Panc1 (cell line): ENCODE measurements at places on chromosomes 3 and 15. TPM values are rescaled to one million over a fixed set of nuclear protein-coding genes. Genes with fewer than 3 reads are reported as not detected.

Gene ZNF592
- 34.2 TPM for total RNA-seq

DNA sequence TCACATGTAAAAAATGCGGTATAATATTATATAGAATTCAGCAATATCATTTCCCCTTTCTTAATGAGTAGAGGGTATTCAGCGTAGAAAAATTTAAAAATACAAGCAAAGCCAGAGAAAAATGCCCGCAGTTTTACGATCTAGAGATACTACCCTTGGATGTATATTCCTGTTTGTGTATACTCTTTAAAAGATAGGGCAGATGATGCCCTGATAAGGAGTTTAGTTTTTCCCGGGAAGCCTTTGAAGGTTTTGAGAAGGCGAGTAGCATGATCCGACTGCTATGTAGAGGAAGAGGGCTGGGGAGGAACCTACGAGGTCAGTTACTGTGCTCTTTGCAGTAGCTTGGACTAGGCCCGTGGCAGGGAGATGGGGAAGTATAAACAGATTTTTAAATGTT, 1.2 kb downstream of the YEATS2 start:
- no peak for DNase-seq

DNA sequence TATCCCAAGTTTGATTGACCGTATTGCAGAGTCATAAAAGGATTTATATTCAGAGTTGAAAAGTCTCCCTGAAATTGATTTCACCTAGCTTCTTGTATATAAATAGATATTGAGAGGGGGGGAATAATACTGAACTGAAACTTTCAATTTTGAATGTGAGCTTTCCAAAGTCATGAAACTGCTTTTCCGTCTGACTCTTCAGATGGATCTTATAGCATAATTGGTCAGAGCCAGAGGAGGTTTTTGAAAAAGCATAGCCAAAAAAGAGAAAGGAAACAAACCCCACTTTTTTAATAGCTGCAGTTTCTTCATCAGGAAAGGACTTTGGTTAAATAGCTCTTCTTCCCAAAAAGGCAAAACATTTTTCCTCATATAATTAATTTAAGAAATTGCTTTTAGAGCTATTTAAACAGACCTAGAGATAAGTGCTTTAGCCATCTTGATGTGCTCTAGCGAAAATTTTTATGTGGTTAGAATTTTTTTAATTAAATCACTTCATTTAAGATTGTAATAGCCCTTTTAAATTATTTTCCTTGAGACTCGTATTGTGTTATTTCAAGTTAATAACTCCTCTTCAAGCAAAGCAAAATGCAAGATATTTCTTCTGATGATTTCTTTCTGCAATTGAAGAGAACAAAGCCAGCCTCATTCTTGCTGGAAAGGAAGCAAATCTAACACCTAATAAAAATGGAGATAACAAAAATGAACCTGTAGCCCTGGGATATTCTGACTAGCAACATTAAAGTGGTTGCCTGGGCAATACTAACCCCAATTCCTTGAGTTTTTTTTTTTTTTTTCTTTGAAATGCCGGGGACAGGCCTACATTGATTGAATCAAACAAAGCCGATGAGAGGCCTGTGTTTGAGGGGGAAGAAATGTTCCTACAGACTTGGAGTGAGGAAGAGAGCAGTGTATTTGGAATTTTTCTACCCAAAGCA, 173.6 kb downstream of the PTPRG start:
- no peak for DNase-seq

Gene PP2D1
- total RNA-seq = not detected

DNA sequence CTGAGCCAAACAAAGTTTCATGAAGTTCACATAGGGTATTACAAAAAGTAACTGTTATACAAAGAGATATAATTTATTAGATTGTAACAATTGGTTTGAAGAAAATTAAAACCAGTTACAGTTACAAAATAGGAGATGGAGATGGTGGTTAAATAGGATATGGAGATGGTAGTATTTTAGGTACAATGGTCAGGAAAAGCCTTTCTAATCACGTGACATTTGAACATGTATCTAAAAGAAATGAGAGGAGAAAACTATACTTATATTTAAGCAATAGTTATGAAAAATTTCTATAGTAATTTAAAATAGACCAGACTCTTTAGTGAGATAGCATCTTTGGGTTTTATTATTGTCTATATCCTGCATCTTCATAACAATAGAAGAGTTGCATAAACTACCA, 312.9 kb downstream of the RBMS3 start:
- no peak for DNase-seq

Gene SCN5A
- total RNA-seq = 0.69 TPM

Gene FILIP1L
- 3.2 TPM for total RNA-seq

DNA sequence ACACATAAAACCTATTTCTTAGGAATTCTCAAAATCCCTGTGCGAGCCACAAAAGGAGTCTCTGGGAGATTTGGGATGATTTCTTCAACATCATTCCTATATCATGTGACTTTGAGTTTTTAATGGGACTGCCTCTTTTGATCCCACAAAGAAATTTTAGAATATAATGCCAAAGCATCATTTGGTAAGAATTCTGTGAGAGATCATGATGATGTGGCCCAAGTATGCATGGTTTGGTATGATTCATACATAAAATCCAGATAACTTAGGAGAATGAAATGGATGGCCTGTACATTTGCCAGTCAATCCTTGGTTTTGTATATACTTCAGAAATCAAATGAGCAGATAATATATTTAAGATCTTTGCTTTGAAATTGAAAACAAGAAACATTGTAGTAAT, 61.3 kb downstream of the UBE2E2 start:
- DNase-seq = no peak

DNA sequence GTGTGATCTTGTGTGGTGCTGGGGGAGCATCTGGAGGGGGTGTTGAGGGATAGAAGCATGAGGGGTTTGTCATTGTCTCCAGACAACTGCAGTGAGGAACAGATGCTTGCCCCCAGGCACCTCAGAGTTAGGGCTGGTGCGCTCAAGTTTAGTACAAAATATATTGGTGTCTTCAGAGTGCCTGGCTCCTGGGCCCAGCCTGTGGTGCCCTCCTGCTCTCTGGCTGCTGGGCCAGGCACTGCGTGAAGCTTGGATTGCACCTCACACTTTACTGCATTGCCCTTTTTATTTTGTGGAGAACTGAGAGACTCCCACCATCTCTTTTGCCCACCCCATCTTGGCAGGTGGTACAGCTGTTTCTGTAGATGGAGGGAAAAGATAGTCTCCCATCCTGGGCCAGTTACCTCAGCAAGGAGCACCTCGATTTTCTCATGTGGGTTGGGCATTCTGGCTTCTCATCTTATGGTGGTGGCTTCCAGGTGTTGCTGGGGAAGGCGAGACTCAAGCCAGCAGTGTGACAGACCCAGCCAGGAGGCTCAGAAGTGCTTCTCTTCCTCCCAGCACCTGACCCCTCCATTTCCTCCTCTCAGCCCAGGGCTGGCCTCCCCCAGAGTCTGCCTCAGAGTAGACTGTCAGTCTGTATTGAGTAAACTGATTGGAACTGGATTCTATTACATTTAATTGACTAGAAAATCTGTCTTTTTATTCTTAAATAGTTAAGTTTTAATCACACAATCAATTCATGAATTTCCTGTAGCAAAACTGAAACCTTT, 140.5 kb downstream of the DNAJB8 start:
- DNase-seq = no peak

- no peak for DNase-seq
These were observed 373.4 kb downstream of the EPHA6 start for GRCh38 chr3:97187771-97188170.

DNA sequence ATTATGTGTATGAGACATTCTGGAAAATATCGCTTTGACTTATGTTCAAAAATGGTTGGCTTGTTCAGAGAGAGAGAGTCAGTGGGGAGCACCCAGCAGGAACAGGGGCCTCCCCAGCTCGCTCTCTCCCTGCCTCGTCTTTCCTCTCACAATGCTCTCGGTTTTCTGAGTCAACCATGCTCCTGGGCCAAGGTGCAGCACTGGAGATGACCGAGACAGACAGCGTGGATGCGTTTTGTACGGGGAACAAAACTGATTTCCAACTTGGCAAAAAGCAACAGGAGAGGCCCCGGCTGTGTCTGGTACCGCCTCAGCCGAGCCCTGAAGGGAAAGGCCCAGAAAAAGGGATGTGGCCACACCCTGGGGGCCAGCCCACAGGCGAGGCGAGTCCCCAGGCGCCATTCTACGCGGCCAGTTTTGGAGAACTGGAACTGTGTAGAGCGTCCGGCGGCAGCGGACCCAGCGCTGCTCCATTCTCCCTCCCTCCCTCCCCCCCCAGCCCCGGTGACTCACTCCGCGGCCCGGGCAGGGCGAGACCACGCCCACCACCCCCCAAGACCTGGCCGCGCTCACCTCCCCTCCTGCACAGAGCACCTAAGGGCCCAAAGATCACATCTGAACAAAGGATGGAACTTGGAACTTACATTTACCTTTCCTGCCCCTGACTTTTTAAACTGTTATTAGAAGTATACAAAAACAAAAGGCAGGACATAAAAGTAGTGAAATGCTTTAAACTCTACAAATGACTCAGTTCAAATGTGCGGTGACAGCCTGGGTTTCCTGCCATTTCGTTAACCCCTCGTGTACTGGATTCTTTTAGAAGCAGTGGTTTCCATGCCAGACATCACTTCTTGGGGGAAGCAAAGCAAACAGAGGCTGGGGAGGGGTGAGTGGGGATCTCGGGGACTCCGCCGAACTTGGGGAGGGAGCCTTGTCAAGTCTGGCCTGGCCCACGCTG, 12.7 kb downstream of the ATP10A start:
- peak; percentile 28 for DNase-seq

DNA sequence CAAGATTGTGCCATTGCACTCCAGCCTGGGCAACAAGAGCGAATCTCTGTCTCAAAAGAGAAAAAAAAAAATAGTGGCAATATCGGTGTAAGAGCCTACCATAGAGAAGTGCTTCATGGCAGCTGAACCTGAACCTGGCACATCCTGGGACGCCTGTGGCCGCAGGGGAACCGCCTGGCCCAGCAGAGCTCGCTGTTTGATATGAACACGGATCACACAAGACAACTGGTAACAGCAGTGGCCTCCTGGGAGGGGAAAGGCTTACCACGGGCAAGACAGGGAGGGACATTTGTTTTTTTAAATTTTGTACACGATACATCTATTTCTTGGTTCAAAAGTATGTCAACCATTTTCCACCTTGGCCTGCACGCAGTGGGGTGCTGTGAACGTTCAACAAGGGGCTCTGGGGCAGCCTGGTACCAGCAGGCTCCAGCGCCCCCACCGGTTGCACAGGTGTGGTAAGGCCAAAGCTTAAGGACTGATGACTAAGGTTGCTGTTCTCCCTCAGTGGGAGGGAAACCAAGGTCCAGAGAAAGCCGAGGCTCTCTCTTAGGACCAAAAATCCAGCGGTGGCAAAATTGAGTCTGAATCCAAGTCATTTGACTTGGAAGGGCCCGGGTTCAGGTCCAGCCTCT, 21.7 kb upstream of the EPHB3 start:
- no peak for DNase-seq

DNA sequence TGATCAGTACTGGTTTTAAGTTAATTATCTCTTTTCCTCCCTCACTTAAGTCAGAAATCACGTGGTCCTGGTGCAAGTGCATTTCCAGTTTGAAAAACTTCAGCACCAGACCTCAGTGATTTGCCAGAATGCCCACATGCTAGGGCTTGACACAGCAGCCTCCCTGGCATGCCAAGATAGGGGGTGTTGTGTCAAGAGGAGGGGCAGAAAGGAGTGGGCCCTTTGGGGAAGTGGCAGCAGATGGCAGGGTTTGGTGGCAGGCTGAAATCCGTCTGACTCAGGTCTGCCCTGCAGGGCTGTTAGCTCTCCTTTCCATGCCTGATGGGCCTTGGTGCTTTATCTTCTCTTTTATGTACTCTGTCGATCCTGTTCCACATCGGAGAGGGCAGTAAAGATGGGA, 23.4 kb downstream of the PXK start:
- no peak for DNase-seq

GRCh38 chr3:122800706-122801237, 5.9 kb downstream of the SLC49A4 start:
- DNase-seq = no peak

Gene GLDN
- total RNA-seq = 0.57 TPM

DNA sequence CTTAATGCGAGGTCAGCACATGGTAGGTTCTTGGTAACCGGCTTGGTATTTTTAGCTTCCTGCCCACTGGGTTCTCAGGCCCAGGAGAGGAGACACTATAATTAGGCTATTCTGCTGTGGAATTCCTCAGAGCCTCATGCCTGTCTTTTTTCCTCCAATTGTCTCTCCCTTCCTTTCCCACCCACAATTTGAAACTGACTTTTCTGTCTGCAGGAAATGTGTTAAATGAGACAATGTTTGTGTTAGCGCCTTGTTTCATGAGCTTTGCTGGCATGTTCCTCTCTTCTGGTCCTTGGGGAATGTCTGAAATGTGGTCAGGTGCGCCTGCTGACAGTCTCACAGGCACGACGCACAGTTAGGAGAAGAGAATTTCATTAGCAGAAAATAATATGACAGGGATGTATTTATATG, 223.6 kb upstream of the CTNNB1 start:
- no peak for DNase-seq

- no peak for DNase-seq
These were observed 728 bp downstream of the EIF2B5 start for GRCh38 chr3:184135911-184136260.

DNA sequence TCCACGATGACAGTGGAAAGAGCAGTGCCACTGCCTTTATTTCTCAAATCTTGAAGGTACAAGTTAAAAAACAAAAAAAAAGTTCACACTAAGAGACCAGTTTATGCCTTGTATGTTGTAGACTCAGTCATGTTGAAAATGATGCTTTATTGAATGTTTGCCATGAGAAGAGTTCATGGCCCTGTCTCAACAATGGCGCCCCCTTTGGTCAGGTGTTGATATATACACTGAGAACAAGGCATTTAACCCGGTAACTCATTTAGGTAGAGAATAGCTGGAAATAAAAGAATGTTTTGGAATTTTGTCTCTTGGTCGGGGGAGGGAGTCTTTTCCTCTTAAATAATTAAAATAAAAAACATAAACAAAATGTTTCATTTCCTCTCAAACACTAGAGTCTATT, 145.6 kb upstream of the SLC2A2 start:
- DNase-seq = no peak

GRCh38 chr15:66233487-66234415, 19.8 kb downstream of the MEGF11 start:
- DNase-seq = no peak

Gene DLG1
- total RNA-seq = 90.2 TPM

Gene VILL
- 5.7 TPM for total RNA-seq

Gene CSPG4
- total RNA-seq = 17.5 TPM

DNA sequence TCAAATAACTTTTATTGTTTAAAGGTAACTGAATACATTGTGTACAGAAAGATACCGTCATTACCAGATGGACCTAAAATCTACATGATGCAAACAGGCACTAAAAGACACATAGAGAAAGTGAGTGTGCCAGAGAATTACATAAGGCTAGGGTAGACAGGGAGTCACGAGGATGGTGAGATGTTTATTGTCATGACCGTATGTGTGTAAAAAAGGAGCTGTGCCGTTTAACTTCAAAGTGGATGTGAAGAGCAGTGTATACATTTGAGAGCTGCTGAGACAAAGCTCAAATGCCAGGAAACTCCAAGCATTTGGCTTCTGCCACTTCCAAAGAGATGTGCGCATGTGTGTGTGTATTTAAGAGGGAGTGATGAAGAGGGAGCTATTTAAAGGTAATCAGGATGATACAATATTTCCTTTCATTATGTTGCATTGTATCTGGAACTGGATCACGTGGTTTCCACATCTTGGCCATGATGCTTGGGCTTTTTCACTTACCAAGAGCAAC, 51.4 kb upstream of the IGF1R start:
- no peak for DNase-seq
